Cortex of kidney (tissue), 1 donor: ENCODE measurements at places on chromosomes 7 and 10.

GRCh38 chr10:13139150-13139549 lies 22.2 kb upstream of the MCM10 start:
- no peak for DNase-seq

- no peak for DNase-seq
Measured at GRCh38 chr7:128842674-128843641, 12.8 kb downstream of the FLNC start.

- no peak for DNase-seq
Measured at GRCh38 chr10:34674176-34674575, 140.9 kb downstream of the PARD3 start.

DNA sequence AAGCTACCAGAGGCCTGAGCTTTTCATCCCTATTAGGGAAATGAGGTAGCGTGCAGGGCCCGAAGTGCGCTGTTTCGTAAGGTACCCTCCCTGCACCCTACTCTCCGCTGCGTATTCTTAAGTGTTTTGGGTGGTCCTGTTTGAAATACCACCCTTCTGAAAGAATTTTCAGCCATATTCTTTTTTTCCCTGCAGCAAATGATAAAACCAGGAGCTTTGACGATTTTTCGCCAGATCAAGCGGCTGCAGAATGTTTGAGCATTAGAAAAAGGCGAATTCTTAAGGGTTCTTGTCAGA lies 1.2 kb downstream of the RSBN1L start:
- no peak for DNase-seq

DNA sequence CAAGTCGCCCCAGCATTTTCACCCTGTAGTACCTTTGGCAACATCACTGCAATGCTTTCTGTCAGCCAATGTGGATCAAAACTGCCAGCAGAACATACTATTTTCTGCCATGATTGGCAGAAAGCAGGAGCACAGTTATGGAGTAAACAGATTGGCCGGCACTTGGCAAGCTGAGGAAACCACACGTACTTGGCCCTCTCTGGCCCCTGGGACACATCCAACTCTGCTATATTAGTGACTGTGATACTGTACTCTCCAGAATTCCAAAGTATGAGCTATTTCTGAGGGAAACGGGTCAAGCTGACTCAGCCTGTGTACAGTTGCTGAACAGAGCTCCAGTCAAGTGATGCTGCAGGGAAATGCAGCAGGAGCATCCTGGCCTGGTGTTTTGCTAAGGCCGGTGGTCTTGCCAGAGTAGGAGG lies 39.8 kb upstream of the LANCL2 start:
- no peak for DNase-seq

- DNase-seq = no peak
Measured at GRCh38 chr10:120827251-120827875, 23.8 kb upstream of the WDR11 start.

- DNase-seq = no peak
Measured at GRCh38 chr7:28406192-28406591, 6.1 kb upstream of the CREB5 start.

DNA sequence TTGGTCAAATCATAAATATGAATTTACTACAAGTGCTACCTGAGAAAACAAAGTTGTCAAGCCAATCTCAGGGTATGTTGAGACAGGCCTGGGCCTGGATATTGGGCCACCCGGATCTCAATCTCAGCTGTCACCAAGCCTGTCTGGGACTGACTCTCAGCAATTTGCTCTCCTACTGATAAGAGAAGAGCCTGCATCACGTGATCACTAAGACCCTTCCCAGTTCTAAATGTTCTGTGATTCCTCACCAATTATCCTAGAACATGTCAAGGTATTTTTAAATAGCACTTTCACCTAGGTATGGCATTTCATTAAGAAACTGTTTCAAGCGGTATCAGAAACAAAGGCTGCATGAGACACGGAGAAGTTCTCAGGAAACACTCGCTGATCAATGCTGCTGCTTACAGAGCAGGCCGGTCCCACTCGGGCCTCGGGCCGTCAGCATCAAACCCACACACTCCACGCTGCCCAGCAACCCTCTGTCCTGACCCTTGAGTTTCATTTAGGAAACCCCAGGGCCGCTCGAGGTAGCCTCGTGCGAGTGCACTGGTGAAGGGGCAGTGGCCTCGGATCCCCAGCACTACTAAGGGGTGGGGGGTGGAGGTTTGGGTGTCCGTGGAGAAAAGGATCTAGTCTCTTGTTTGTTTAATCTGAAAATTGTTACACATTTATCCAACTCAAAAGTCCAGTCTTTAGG lies 4.1 kb downstream of the KLF6 start:
- DNase-seq = no peak

DNA sequence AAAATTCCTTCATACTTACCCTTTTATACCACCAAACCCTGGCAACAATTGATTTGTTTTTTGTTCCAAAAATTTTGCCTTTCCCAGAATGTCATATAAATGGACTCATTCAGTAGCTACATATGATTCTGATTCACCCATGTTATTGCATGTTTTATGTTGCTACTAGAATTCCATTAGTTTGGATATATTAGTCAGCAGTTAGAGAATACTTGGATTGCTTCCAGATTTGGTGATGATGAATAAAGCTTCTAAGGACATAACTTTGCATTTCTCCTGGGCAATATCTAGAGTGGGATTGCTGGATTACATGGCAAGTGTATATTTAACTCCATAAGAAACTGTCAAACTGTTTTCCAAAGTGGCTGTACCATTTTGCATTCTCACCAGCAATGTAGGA lies 806.9 kb downstream of the DNAJB9 start:
- no peak for DNase-seq

- DNase-seq = no peak
Measured at GRCh38 chr10:132360766-132361447, 28.9 kb downstream of the LRRC27 start.

GRCh38 chr7:83546586-83546985 lies 102.4 kb downstream of the SEMA3E start:
- no peak for DNase-seq

GRCh38 chr10:107104026-107104652 lies 60.4 kb downstream of the SORCS1 start:
- DNase-seq = no peak

DNA sequence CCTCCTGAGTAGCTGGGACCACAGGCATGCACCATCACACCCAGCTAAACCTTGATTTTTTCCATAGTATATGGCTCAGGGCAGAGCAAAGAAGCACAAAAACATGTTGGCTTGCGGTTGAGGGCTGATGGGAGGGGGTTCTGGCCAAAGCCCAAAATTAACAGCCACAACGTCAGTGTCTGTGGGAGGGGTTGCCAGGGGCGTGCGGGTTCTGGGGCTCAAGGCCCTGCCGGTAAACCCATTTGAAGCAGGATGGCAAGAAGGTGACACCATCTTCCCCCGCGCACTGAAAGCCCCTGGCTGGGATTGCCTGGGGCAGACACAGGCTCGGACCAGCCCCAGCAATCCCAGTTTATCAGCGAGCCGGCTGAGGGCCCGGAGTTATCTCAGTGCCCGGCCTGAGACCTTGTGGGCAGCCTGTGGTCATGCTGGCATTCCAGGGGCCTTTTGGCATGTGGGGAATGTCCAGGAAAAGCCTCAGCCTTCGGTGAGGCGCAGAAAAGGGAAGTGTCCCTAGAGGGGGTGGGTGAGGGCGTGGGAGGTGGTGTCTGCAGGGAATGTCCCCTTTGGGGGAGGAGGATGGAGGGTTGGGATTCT lies 167.7 kb upstream of the TNRC18 start:
- no peak for DNase-seq

GRCh38 chr10:71234004-71234894 lies 21.9 kb downstream of the UNC5B start:
- no peak for DNase-seq

DNA sequence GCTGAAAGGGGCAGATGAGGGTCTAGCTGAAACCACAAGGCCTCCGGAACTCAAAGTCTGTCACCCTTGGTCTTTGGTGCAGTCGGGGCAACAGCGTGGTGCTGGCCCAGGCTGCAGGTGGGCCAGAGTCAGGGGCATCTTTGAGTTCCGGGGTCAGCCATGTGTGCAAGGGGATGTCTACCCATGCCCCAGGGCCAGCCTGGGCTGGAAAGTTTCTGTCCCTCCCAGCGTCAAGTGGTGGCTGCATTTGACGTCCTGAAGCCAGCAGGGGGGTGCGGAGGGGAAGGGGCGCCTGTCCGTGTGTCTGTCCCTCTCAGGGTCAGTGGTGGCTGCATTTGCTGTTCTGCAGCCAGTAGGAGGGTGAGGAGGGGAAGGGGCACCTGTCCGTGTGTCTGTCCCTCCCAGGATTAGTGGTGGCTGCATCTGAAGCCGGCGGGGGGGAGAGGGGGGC lies 638 bp downstream of the BRAT1 start:
- DNase-seq = no peak

GRCh38 chr7:75599244-75599781 lies 107.2 kb downstream of the SPDYE5 start:
- no peak for DNase-seq

- no peak for DNase-seq
Measured at GRCh38 chr7:87599336-87599735, 1.3 kb downstream of the ABCB1 start.

- DNase-seq = no peak
Measured at GRCh38 chr7:131967216-131967730, 410.8 kb upstream of the PODXL start.

- no peak for DNase-seq
Measured at GRCh38 chr10:116785867-116786266, 43.5 kb upstream of the HSPA12A start.

- no peak for DNase-seq
Measured at GRCh38 chr7:41501006-41501405, 201.9 kb downstream of the INHBA start.

DNA sequence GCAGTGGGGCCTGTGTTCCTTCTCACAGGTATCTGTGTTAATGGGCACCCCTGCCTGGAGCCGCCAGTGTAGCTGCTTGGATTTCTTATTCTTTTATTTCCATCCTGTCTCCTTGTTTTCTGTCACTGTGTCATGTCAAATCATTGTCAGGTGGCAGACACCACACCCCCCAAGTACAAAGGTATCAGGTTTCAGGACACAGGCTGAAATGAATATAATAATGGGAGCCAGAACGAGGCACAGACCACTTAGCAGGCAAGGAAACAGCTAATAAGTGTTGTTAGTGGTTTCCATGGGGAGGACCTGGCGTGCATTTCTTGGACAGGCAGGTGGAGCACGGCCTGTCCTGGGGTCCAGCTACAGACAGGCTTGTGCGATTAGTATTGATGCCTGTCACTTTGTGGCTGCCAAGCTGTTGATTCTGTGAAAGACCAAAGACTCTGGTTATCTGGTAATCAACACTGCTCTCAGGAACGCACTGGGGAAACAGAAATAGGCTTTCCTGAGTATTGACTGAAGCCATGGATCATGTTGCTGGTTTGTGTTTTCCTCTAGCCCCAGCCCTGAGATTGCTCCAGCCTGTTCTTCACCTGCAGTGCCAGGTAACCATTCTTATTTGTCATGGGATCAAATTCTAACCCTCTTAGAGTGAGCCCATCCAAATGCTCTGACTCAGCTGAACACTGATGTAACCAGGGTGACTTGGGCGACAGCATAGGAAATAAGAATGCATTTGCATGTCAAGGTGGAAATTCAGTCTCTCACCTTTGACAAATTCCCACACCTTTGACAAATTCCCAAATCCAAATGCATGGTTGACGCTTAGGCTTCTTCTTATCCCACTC lies 1002.0 kb downstream of the LRMDA start:
- no peak for DNase-seq

DNA sequence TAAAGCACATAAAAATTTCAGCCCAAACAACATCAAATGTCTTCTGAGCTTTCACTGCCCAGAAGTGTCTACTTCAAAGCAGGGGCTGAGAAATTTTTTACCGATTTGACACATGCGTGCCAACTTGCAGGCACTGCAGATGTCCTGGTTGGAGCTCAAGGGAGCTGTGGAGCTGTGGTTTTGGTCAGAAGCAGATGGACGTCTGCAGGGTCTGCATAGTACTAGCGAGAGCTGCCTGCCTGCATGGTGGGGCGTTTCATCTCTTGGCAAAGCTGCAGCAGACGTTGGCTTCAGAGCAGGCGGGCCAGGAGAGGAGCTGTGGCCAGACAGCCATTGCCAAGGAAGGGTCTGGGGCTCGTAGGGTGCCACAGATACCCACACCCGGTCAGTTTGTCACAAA lies 296.7 kb downstream of the GLRX3 start:
- no peak for DNase-seq

- no peak for DNase-seq
Measured at GRCh38 chr10:96708456-96708855, 11.9 kb downstream of the PIK3AP1 start.

GRCh38 chr7:37526623-37527022 lies 78.0 kb upstream of the ELMO1 start:
- DNase-seq = no peak

DNA sequence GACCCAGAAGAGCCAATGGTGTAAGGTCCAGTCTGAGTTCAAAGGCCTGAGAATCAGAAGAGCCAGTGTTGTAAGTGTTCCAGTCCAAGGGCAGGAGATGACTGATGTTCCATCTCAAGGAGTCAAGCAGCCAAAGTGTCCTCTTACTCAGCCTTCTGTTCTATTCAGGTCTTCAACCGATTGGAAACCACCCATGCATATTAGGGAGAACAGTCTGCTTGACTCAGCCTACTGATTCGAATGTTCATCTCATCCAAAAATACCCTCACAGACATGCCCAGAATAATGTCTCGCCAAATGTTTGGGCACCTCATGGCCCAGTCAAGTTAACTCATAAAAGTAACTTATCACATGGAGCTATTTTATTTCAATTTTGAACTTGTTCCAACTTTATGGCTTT lies 2.9 kb upstream of the WDFY4 start:
- DNase-seq = no peak

- no peak for DNase-seq
Measured at GRCh38 chr10:1858048-1858447, 120.7 kb upstream of the ADARB2 start.

DNA sequence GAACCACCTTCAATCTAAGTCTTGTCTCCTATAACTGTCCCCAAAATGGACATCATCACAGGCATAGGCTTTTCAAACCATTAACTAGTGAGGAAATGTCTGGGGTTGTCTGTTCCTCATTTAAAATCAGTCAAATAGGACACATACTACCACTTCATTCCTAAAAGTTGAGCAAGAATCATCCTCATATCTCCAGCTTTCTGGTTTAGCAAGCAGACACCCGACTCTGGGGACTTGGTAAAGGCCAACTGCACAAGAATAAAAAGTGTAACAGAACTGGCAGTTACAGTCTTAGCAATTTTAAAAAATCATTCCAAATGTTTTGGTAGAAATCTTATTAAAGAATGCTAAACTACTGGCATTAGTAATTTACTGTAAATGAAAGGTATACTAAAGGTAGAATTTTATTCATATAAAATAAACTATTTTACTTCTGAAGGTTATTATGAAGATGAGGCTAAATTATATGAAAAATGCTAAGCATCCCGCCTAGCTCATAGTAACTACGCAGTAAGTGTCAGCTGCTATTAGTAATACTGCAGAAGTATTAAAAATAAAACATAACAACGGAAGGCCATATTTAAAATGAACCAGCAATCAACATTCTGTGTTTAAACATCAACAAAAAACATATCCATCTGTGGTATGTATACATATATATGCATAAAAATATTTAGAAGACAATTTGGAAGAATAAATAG lies 60.8 kb downstream of the ZNF438 start:
- no peak for DNase-seq

DNA sequence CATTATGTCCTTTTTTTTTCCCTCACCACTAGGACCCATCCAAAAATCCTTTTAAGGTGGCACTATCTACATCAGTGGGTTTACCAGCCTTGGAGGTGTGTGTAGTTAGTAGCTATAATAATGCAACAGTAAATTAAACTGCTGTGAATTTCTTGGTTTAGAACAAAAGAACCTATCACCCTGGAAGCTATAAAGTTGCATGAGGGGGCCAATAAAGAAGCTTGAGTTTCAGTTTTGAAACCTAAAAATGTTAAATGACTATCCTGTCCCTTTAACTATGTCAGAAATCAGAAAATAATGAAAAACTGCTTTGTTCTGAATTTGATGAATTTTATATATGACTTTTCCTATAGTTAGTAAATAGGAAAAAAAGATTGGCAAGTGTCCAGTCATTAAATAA lies 80.2 kb downstream of the POLL start:
- no peak for DNase-seq
